ENCODE measurements at places on chromosomes 1 and 21.

DNA sequence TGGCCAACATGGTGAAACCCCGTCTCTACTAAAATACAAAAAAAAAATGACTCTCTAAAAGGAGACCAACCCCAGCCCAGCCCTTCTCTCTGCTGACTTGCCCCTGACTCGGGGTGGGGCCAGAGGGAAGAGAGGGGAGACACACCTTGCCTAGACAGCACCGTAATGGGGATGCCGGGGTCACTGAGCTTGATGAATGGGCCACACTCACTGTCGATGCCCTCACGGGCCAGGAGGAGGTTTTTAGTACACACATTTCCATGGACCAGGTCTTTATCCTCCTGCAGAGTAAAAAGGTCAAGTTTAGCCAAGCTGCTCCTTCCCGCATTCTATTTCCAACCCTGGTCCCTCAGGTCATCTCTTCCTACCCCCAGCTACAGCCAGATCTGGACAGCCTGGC is 99.7 kb downstream of the RAVER2 start:
- no peak for DNase-seq

GRCh38 chr1:179955287-179955680 is 674 bp downstream of the CEP350 start:
- DNase-seq: no peak

DNA sequence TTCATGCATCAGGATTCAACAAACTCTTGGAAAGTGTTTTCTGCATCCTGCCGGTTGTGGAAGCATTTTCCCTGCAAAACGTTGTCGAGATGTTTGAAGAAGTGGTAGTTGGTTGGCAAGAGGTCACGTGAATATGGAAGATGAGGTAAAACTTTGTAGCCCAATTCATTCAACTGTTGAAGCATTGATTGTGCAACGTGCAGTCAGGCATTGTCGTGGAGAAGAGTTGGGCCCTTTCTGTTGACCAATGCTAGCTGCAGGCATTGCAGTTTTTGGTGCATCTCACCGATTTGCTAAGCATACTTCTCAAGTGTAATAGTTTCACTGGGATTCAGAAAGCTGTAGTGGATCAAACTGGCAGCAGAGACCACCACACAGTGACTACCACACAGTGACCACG is 57.0 kb upstream of the PRDM2 start:
- DNase-seq: no peak

DNA sequence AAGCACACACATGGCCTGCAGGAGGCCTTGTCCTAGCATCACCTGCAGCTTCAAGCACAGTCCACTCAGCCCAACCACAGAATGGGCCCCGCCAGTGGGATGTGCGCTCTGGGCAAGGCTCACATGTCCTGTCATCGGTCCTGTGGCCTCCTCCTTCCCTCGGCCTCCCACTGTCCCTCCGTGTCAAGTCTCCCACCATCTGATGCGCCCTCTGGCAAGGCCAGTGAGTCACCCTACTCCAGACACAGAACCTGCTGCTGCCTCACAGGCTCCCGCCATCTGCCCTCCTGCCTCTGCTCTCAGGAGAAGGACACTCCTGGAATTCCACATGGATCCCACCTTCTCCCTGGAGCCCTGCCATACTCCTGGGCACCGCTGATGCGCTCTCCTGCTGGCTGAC is 14.2 kb downstream of the KCNAB2 start:
- no peak for DNase-seq

GRCh38 chr1:59094001-59094400 is 202.9 kb upstream of the FGGY start:
- no peak for DNase-seq

DNA sequence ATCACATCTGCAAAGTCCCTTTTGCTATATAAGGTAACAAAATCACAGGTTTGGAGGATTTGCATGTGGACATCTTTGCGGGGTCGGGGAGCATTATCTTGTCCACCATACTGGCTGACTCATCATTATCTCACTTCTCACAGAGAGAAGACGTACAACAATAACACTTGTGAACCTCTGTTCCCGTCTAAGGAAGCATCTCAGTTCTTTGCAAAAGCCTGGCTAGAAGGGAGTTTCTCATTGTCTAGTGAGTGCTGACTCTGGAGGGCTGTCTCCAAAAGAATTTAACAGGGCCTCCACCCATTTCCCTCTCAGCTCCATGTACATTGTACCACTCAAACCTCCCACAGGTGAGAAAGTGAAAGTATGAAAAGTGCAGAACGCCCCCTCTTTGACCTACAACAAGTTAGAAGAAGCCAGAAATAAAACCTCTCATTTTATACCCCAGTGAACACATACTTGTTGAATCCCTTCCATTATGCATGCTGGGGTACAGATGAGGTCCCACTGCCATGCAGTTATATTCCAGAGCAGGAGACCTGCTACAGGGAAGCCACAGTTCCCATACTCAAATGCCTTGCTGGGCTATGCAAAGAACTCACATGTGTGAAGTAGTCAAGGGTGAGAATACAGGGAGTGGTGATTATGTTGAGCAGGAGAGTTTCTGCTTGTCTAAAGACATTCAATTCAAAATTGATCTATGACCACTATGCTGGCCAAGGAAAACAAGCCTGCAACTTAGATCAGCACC is 121.7 kb upstream of the PRDX6 start:
- no peak for DNase-seq

GRCh38 chr1:205182930-205183329 is 28.6 kb downstream of the DSTYK start:
- no peak for DNase-seq

DNA sequence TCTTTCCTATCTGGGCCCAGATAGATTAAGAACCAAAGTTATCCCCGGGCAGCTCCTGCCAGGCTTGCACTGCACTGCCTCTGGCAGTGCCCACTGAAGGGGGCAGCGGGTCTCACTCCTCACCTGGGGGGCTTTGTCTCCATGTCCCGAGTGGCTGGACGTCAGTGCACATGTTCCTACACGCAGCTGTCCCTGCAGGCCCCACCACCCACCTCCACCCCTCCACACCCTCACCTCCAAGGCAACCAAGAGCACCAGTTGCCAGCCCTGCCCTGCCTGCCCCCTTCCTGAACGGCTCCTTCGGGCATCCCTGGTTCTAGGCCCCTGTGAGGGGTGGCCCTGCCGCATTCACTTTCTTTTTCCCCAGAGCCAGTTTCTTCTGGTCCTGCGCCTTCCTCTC is 147.2 kb downstream of the PEX14 start:
- DNase-seq: no peak

DNA sequence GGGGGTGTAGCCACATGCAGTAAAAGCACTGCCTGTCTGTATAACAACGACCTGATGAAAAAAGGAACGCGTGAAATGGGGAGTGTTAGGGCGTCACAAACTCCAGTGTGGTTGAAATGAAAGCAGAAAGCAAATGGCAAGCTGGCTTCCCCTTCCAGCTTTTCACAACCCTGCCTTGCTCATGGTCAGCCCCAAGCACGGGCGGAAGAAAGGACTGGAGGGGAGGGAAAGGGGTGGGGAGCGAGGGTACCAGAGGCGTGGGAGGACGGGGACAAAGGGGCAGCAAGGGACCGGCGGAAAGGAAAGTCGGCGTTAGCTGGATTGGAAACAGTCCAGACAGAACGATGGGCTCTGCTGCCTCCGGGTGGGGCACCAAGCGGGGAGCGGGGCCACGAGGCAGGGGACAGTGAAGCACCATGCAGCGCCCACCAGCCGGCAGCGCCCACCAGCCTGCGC is 9.6 kb downstream of the VPS26C start:
- DNase-seq: peak; percentile 34

DNA sequence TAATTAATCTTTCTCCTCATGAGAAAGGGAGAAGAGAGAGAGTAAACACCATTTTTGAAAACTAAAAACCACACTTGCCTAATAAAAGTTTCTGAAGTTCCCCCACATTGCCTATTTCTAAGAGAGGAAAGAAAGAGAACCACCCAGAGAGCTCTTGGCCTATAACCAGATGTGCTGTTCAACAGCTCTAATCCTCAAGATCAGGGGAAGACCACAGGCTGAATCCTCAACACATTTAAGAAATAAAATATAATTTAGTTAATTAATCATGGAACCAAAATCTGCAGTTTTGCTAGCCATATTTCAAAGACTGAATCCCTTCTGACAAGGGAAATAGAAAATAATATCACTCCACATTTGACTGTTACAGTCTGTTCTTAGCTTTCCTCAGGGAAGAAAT is 11.9 kb downstream of the PRRX1 start:
- no peak for DNase-seq

GRCh38 chr1:181128592-181129497 is 40.3 kb downstream of the IER5 start:
- DNase-seq: no peak

- DNase-seq: no peak
Observed at GRCh38 chr1:31871703-31872102, 55.9 kb upstream of the SPOCD1 start.

GRCh38 chr21:16082038-16082816 is 352.4 kb downstream of the USP25 start:
- DNase-seq: no peak

- DNase-seq: no peak
Observed at GRCh38 chr1:180950321-180950720, 37.6 kb downstream of the KIAA1614 start.

GRCh38 chr1:60886793-60887331 is 195.5 kb upstream of the NFIA start:
- no peak for DNase-seq

- no peak for DNase-seq
Observed at GRCh38 chr1:33348194-33348593, 27.3 kb upstream of the A3GALT2 start.

GRCh38 chr1:25891606-25892005 is 14.6 kb downstream of the STMN1 start:
- no peak for DNase-seq

DNA sequence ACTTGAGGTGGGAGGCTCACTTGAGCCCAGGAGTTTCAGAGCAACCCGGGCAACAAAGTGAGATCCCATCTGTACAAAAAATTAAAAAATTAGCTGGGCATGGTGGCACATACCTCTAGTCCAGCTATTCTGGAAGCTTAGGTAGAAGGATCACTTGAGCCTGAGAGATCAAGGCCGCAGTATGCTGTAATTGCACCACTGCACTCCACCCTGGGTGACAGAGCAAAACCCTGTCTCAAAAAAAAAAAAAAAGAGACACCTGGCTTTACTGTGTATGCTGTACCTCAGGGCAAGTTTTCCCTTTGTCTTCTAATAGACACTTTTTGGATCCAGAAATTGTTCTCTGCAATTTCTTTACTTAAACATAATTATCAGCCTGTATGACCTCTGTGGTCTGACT is 23.1 kb upstream of the RCC1 start:
- no peak for DNase-seq

DNA sequence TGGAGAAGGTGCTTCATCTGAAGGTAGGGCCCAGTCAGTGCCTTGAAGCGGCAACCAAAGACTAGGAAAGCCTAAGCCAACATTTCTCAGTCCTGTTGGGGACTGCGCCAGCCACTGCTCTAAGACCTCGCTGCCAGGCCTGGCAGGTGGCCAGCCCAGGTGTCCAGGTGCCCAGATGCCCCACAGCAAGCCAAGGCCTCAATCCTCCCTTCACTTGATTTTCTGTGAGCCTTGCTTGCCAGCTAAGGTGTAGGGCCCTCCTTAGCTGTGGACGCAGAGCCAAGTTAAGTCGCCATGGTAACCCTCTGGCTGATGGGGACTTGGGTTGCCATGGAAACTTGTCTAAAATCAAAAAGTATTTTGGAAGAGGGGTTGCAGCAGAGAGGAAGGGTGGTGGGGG is 135.0 kb downstream of the NAV1 start:
- DNase-seq: no peak

DNA sequence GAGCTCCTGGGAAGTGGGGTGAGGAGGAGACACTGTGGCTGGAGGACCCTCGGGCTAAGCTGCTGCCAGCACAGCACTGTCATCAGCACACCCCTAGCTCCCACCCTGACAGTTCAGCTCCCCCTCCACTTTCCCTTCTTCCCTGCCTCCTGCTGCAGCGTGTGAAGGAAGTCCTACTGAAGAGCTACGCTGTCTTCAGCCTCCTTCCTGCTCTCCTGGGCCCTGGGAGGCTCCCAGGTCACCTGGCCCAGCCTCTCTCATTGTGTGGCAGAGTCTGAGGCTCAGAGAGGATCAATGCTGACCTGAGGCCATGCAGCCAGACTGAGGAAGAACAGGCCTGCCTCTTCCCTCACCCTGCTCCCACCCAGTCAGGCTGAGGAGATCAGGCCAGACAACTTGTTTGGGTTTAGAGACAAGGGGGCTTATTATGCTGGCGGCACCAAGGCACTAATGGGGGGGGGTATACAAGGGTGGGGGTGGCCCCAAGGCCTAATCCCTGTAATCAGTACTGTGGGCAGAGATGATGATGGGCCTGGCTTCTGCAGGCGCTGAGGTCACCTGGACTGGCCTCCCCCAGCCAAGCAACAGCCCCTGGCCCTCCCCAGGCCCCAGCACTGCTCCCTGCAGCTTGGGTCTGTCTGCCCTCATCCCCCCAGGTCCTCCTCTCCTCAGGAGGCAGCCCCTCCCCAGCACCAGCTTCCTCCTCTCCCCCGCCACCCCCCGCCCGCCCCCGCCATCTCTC is 9.1 kb downstream of the NES start:
- no peak for DNase-seq

DNA sequence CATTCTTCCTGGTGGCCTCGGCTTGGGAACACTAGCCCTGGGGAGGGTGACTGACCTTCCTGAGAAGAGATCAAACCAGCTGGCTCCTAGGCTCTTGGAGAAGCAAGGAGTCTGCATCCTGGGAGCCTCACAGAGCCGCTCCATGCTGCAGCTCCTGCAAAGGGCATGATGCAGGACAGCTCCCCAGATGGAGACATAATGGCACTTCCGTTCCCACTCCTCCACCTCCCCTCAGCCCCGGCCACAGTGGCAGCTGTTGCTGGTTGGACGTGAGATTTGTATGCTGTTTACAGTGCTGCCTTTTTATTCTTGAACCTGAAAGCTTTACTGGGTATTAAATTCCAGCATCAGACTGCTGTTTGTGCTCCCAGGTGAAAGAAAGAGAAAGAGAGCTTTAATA is 83.7 kb upstream of the CTTNBP2NL start:
- no peak for DNase-seq

- DNase-seq: no peak
Observed at GRCh38 chr1:236149696-236150228, 7.4 kb downstream of the GPR137B start.

DNA sequence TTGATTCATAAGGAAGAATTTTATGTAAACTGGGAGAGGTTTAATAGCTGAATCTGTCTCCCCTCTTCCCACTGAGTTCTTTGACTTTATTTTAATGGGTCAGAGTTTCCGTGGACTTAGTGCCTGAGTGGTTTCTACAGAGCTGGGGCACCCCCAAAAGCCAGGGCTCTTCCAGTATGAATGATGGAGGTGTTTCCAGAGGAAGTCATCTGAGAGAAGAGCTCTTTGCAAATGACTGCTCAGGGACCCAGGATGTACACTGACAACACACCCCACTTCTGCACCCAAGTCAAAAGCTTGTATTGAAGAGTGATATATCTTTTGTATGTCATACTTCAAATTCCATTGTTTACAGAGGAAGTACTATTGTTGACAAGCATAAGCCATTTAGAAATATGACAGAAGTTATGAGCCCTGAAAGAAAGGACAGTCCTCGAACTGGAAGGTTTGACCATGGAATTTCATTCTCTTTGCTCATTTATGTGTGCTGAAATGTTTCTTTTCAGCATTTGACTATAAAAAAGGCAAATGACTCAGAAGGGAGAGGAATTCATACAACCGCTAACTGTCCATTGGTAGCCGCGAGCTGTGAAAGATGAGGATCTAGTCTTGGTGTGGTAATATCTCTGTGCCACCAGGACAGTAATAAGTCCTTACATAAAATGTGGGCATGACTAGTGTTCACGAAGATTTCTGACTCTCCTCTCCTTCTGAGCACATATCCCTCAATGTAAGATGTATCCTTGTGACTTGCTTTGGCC is 25.4 kb upstream of the LMX1A start:
- no peak for DNase-seq

- DNase-seq: no peak
Observed at GRCh38 chr21:27292783-27293182, 325.9 kb upstream of the ADAMTS5 start.

Measured in C1 segment of cervical spinal cord (tissue), 14 donors.